ENCODE measurements at places on chromosomes 6 and 20.

GRCh38 chr6:132482581-132482980 is 30.3 kb downstream of the STX7 start:
- DNase-seq, result no peak

DNA sequence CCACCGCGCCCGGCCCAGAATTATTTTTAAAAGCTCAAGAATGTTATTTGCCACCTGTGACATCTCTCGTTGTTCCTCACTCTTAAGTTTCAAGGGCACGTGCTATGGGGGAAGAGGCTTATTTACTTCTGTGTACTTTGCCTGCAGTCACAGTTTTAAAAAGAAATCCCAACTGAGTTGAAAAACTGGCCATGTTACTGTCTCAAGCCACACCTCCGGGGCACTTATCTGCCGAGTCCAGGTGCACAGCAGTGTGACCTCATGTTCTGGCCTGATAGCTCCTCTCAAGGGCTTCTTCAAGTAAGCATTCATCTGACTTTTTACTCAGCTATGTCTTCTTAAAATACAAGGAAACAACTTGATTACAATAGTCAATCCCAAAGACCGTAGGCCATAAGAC is 34.5 kb downstream of the SHLD1 start:
- no peak for DNase-seq

GRCh38 chr6:6007366-6008088 is 802 bp upstream of the NRN1 start:
- DNase-seq, result peak; percentile 55

GRCh38 chr6:87161299-87161698 is 5.9 kb downstream of the ZNF292 start:
- no peak for DNase-seq

GRCh38 chr6:125888989-125889656 is 67.4 kb upstream of the HINT3 start:
- no peak for DNase-seq

GRCh38 chr20:45292343-45292742 is 14.3 kb upstream of the RBPJL start:
- no peak for DNase-seq

- DNase-seq, result no peak
Observed at GRCh38 chr6:14079433-14079832, 38.1 kb upstream of the CD83 start.

GRCh38 chr6:34462551-34462971 is 3.3 kb upstream of the PACSIN1 start:
- DNase-seq, result no peak

DNA sequence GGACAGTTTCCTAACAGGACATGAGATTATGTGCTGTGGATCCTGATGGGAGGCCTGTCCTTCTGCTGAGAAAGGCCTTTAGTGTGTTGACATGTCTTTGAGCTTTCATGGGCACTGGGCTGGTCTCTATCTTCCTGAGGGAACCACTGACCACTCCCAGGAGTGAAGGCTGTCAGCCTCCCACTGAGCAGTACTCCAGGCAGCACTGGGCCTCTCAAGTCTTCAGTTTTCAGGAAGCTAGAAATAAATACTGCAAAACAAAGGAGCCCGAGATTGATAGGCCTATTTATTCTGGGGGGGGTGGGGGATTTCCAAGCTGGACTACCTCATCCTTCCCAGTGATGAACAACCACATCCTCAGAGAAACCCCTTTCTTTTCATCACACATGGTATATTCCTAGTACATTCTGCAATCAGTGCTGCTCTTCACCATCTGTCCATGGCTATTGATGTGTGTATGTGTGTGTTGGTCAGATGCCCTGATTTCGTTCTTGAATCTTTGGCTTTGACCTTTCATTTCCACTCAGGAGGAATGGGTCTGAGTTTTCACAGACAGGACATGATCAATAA is 180.9 kb upstream of the SPTLC3 start:
- DNase-seq, result no peak

- DNase-seq, result no peak
Observed at GRCh38 chr20:54606380-54606779, 131.0 kb downstream of the DOK5 start.

GRCh38 chr6:44415449-44415848 is 27.9 kb downstream of the CDC5L start:
- DNase-seq, result no peak

- DNase-seq, result no peak
Observed at GRCh38 chr20:43032459-43032858, 157.2 kb downstream of the PTPRT start.

DNA sequence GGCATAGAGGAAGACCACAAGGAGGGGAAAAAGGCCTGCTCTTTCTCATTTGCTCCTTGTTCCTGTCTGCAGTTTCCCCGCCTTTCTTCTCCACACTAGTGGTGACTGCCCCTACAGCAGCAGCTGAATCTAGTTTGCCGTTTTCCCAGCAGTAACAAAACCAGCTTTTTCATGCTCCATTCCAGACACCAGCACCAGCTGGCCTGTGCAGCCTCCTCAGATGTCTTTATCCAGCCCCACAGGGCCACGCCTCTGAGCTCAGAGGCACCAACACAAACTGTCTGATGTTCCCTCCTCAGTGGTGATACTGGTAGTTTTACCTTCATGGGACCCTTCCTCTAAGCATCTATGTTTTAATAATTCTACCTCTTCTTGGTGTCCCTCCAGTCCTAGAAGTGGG is 70.4 kb upstream of the SLC24A3 start:
- DNase-seq, result no peak

GRCh38 chr6:37373822-37374471 is 20.2 kb downstream of the RNF8 start:
- no peak for DNase-seq

DNA sequence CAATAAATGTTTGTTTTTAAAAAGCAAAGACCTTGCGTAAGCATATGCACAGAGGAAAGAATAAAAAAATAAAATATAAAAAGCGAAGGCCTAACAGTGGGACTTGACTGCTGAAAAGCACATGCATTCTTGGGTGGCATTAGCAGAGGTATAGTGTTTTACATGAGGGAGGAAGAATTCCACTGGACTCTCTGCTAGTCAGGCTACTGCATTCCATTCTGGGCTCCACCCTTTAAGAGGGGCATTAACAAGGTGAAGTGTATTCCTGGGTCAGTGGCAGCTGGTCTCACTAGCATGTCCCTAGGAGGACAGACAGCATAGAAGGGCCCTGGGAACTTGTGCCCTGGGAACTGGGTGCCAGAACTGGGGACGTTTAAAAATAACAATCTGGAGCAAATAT is 134.1 kb downstream of the SOBP start:
- no peak for DNase-seq

DNA sequence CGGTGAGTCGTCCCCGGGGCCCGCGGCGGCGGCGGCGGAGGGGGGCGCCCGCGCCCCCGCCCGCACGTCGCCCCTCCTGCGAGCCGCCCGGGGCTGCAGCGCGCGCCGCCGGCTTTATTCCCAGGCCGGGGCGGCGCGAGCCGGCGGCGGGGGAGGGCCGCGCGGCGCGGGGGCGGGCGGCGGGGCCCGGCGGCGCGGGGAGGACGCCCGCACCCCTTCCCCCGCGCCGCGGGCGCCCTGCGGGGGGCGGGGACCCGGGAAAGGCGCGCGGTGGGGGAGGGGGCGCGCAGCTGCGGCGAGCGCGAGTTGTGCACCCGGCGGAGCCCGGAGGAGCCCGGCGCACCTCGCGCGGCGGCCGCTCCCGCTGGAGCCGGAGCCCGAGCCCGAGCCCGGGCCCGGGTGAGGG is 646 bp downstream of the HMGA1 start:
- no peak for DNase-seq

DNA sequence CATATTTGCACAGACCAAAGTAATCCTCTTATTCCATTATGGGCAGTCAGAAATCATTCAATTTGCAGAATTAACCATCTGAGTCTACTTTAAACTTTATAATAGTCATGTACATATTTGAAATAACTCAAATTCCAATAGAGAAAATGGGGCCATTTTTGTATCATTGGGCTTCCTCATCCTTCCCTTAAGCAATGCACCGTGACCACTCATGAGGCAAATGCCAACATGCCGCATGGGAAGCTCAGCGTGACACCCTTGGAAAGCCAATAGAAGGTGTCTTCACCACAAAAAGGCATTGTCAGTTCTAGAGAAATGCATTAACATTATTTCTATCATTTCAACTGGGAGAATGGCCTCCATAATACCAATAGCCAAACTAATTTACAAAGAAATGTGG is 38.5 kb downstream of the SIM1 start:
- DNase-seq, result no peak

GRCh38 chr20:54648421-54649142 is 173.2 kb downstream of the DOK5 start:
- no peak for DNase-seq

DNA sequence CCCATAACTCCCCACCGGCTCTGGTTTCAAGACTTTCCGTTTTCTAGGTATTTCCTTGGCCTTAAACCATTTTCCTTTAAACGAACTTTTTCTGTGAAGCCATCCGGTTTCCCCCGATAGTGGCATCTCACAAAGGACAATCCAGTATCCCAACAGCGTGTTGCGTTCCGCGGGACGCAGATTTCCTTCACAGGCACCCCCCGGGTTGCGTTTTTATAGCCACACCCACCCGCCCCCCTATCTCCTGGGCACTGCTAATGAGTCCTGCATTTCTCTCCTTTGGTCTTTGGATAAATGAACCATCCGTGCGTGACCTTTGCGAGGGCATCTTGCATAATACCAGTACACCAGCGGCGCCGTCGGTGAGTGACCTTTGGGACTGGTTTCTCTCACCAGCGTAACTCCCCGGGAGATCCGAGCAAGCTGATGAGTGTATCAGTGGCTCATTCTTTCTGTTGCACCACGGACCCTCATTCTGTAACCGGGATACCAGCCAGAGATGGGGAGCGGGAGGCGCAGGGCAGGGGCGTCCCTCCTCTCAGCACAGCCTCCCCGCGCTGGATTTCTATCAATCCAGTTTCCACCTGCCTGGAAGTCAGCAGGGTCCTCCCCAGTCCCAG is 586 bp upstream of the NQO2 start:
- DNase-seq, result peak; percentile 64

DNA sequence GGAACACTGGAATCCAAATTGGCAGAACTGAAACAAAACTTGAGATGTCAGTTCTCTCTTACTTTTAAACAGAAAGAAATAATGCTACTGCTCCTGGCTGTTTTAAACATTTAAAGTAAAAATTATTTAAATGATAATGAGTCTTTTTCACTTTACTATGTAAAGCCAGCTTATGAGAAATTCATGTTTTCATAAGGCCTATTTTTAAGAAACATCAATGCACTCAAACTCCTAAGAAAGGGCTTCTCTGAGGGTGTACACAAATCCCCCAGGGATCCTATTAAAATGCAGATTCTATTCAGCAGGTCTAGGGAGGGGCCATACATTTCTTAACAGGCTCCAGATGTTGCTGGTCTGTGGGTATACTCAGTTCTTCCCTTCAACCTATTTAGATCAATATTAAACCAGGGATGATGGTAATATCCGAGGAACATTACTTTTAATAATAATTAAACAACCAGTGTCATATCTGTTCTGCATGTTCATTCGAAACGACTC is 2.3 kb downstream of the FERMT1 start:
- DNase-seq, result no peak

GRCh38 chr6:151704383-151704782 is 103.1 kb upstream of the ESR1 start:
- no peak for DNase-seq
